T-helper 9 cell (primary cell): ENCODE measurements at places on chromosomes 7 and 10.

DNA sequence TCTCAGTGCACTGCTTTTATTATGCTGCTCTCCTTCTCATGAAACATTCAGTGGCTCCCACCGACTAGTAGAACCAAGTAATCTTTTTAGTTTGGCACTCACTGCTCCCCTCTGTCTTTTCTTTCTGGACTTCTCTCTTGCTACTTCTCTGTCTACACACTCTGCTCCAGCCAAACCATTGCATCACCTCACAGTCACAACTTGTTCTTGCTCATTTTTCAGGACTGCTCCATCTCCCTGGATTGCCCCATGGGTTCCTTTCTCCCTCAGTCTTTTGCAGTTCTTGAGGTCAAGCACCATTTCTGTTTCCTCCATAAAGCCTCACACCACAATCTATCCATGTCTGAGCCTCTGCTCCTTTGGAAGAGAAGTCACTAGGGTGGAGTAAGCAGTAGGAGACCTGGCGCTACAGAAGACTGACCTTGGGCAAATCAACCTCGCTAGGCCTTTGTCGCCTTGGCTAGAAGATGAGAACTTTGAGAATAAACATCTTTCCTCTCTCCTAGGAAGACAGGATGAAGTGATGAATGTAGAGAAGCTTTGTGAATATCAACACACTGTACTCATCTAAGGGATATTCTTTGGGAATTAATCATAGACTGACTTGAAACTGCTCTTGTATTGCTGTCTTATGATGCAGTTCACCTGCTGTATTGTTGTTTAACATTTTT lies 186.2 kb downstream of the LRMDA start:
- no peak for DNase-seq

DNA sequence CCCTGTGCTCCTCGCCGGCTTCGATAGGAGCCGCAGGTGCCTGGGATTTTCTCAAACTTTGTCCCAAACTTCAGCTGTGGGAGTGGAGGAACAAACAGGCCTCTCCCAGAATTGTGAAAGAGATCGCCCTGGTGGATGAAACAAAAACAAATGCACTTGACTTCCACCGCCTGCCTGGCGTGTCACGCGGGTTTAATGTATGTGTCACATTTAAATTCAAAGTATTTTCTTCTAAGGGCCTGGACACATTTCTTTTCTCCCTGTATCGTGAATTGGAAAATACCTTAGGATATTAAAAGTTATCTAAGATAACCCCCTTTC lies 694 bp upstream of the WASL start:
- DNase-seq, result no peak

DNA sequence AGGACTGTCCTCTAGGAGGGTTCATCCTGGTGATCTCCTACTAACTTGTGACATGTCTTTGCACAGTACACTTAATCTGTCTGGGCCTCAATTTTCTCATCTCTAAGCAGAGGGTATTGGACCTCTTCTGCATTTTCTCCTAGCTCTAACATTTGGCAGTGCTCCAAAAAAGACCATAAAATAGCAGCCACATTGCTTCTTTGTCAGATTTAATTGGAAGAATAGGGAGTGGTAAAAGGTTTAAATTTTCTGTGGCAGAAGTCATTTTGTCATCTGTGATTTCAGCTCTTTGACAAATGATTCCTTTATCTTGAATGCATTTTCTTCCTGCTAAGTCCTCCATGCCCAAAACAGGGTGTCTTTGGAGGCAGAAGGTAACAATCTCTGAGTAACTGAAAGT lies 289.9 kb upstream of the LRGUK start:
- DNase-seq, result no peak

- no peak for DNase-seq
Measured at GRCh38 chr7:149794661-149795060, 21.3 kb upstream of the ZNF467 start.

DNA sequence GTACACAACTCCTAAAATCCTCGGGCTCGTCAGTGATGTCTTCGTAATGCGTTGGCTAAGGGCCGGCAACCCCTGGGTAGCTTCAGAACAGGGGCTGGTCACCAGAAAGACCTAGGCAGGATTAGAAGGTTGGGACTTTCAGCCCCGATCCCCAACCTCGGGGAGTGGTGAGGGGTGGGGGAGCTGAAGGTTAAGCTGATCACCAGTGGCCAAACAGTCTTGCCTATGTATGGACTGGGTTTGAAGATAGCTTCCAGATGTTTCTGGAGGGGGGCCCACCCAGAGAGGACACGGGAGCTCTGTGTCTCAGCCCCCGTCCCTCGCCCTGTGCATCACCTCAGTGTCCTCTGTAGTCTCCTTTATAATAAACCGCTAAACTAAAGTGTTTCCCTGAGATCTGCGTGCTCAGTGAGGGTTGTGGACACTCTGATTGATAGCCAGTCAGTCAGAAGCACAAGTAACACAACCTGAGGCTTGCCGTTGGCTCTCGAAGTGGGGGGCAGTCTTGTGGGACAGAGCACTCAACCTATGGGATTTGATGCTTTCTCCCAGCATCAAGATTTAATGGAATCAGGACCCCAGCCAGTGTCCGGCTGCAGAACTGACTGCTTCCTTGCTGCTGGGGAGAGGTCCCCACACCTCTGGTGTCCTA lies 10.0 kb downstream of the PPP2R2D start:
- DNase-seq, result no peak

DNA sequence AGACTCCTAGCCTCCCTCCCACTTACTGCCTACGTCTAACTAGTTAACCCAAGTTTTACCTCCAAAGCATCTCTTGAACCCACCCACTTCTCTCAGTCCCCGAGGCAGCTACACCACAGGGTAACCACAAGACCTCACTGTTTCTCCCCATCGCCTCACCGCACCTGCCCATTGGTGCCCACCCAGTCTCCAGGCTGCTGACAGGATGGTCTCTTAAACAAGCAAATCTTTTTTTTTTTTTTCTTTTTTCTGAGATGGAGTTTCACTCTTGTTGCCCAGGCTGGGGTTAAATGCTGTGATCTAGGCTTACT lies 47.0 kb downstream of the DENND2A start:
- no peak for DNase-seq

DNA sequence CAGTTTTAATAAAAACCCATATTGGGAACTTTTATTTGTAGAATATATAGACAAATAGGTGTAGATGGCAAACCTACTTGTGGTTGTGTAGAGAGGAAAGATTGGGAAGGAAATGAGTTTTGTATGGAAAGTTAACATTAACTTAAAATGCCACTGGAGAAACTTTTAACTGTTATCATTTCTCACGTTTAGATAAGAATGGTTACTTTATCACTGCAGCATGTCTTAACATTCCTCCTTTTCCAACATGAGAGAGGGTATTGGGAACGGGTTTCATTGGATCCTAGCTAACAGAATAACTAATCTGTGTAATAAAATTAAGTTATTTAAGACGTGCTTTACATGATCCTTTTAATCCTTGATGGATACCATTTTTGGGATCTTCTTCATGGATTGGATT lies 1.8 kb downstream of the LUC7L2 start:
- no peak for DNase-seq

DNA sequence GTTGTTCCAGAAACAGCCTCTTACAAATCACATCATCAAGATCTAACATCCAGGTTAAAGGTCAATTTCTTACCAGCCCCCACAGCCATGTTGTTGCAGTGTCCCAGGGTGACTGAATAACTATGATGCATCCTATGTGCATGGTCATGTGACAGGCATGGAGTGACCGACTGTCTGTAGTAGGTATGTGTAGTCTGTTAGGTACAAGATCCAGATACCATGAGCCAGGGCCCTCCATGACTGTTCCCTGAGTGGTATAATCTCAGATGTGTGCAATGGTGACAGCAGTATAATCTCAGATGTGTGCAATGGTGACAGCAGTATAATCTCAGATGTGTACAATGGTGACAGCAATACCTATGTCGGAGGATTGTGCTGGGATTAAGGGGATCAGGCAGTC lies 8.8 kb downstream of the CDHR3 start:
- no peak for DNase-seq

DNA sequence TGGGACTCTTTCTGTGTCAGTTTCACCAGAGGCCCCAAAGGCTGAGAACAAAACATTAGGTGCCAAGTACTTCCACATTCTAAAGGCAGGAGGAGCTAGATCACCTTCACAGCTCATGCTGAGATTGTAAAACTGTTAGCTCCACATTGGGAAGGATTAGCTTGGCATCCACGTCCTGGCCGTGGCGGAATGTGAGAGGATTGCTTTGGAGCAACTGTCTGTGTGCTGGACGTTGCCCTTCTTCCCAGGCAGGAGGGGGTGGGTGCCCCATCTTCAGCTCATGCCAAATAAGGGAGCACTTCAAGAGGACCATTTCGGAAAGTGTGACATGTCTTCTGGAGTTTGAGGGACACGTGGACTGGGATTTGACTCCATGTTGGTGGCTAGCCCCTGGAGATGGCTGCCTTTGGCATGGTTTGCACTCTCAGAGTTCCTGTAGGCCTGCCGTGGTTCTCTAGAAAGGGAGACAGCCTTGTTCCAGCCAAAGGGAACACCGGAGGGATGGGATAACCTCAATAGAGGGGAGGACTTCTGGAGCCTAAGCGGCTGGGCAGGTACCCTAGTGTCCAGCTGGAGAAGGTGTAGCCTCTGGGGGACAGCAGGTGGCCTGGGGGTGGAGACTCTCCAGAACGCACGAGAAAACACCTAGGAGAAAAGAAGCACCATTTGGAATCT lies 19.9 kb upstream of the FMC1 start:
- DNase-seq, result no peak

DNA sequence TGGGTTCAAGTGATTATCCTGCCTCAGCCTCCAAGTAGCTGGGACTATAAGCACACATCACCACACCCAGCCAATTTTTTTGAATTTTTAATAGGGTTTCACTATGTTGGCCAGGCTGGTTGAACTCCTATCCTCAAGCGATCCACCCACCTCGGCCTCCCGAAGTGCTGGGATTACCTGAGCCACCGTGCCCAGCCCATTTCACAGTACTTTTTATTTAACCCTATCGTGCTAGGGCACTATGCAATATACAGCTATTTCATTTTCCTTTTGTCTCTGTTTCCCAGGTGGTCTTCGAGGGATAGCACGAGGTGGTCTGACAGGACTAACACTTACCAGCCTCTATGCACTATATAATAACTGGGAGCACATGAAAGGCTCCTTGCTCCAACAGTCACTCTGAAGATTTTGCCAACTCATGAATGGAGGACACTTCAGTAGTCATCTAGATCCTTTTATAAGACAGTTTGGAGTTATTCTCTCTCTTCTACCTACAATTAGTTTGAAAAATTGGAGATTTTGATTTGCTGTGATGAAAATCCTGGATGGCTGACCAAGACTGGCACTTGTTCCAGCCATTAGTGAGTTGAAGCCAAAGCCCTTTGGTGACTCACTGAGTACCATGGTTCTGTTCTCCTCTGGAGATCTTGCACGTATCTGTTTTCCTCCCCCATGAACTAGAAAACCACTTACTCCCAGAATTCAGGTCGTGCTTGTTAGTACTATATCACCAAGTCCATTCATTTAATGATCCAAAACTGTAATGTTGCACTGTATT lies 27.3 kb downstream of the NCOA4 start:
- no peak for DNase-seq
